Epithelial cell of alveolus of lung (primary cell): ENCODE measurements at places on chromosomes 1 and 21. TPM values are rescaled to one million over a fixed set of nuclear protein-coding genes. Genes with fewer than 3 reads are reported as not detected.

Gene CDK18
- total RNA-seq: 2.7 and 5.9 TPM in 2 replicates

Gene IQCC
- 3.2 and 4.6 TPM in 2 replicates for total RNA-seq

Gene TRIM17
- 0.39 and 1.6 TPM in 2 replicates for total RNA-seq

Gene BSND
- not detected in 2 replicates for total RNA-seq

Gene OR2G6
- total RNA-seq: not detected in 2 replicates

Gene CYP2J2
- total RNA-seq: 1.0 and 1.4 TPM in 2 replicates

Gene VWA1
- total RNA-seq: 30.5 and 35.1 TPM in 2 replicates

Gene URB1
- 10.1 and 15.8 TPM in 2 replicates for total RNA-seq

Gene KAZN
- 1.4 and 9.4 TPM in 2 replicates for total RNA-seq

Gene GIPC2
- total RNA-seq: 0.08 and 0.52 TPM in 2 replicates

Gene CSMD2
- 0.08 and 0.26 TPM in 2 replicates for total RNA-seq

Gene KRTAP21-2
- not detected in 2 replicates for total RNA-seq

Gene MASP2
- not detected in 2 replicates for total RNA-seq

Gene SLC22A15
- total RNA-seq: 0.32 and 1.9 TPM in 2 replicates

Gene LMX1A
- not detected in 2 replicates for total RNA-seq

Gene TAL1
- under 0.01 TPM in 1 of 2 replicates, not detected in the other for total RNA-seq

Gene FAM72D
- total RNA-seq: 0.40 and 1.6 TPM in 2 replicates

Gene PAX7
- not detected in 2 replicates for total RNA-seq

Gene KIF26B
- 2.3 and 2.7 TPM in 2 replicates for total RNA-seq

Gene PRRX1
- 40.6 and 51.3 TPM in 2 replicates for total RNA-seq

Gene LRRC71
- total RNA-seq: not detected in 2 replicates

Gene SELENBP1
- 27.0 and 118 TPM in 2 replicates for total RNA-seq

Gene FAM167B
- 0.40 TPM in 1 of 2 replicates, not detected in the other for total RNA-seq

Gene USP1
- total RNA-seq: 20.4 and 27.4 TPM in 2 replicates

Gene SAMD13
- total RNA-seq: 1.9 and 3.8 TPM in 2 replicates

Gene RYR2
- total RNA-seq: under 0.01 and 0.08 TPM in 2 replicates

Gene HAO2
- total RNA-seq: not detected in 2 replicates

Gene FMO3
- 0.26 and 5.3 TPM in 2 replicates for total RNA-seq

Gene MROH9
- total RNA-seq: not detected in 2 replicates

Gene BEND5
- total RNA-seq: 4.8 and 9.2 TPM in 2 replicates

Gene PDE9A
- total RNA-seq: 4.1 and 6.9 TPM in 2 replicates

Gene CCDC30
- total RNA-seq: 0.13 and 0.96 TPM in 2 replicates

Gene CACNA1S
- 0.24 TPM in 1 of 2 replicates, not detected in the other for total RNA-seq

Gene CRYBG2
- 0.26 TPM in 1 of 2 replicates, not detected in the other for total RNA-seq

Gene ACTA1
- total RNA-seq: 0.13 and 10.3 TPM in 2 replicates

Gene RGS7
- 0.13 TPM in 1 of 2 replicates, not detected in the other for total RNA-seq

Gene ARTN
- total RNA-seq: under 0.01 TPM in 1 of 2 replicates, not detected in the other

Gene DDX59
- total RNA-seq: 8.7 and 13.1 TPM in 2 replicates

Gene NHLH2
- under 0.01 TPM in 1 of 2 replicates, not detected in the other for total RNA-seq

Gene SLC26A9
- total RNA-seq: not detected in 2 replicates

Gene S100A5
- total RNA-seq: not detected in 2 replicates

Gene NBPF4
- total RNA-seq: not detected in 2 replicates

Gene C1orf185
- total RNA-seq: not detected in 2 replicates

Gene BARHL2
- not detected in 2 replicates for total RNA-seq

Gene NR1I3
- total RNA-seq: not detected in 2 replicates

Gene LEMD1
- not detected in 2 replicates for total RNA-seq
